ENCODE measurements at places on chromosomes 1 and 21. TPM values are rescaled to one million over a fixed set of nuclear protein-coding genes. Genes with fewer than 3 reads are reported as not detected.

Gene RNU1-4
- not detected for polyA plus RNA-seq

Gene RIMKLA
- 0.73 TPM for polyA plus RNA-seq

Gene KCNH1
- 0.26 TPM for polyA plus RNA-seq

Gene FCER1A
- 0.92 TPM for polyA plus RNA-seq

Gene FMO5
- 8.2 TPM for polyA plus RNA-seq

Gene PLEKHN1
- polyA plus RNA-seq, result 0.20 TPM

Gene UMODL1
- 0.45 TPM for polyA plus RNA-seq

Gene SDC3
- 22.0 TPM for polyA plus RNA-seq

GRCh38 chr1:177981200-177981599 lies 11.3 kb upstream of the SEC16B start:
- no peak for DNase-seq

GRCh38 chr21:42466700-42467099 lies 29.3 kb downstream of the RSPH1 start:
- no peak for DNase-seq

- DNase-seq, result no peak
Observed at GRCh38 chr1:248416226-248416625, 13.4 kb downstream of the OR2T1 start.

- no peak for DNase-seq
Observed at GRCh38 chr1:3483801-3484444, 29.5 kb downstream of the ARHGEF16 start.

DNA sequence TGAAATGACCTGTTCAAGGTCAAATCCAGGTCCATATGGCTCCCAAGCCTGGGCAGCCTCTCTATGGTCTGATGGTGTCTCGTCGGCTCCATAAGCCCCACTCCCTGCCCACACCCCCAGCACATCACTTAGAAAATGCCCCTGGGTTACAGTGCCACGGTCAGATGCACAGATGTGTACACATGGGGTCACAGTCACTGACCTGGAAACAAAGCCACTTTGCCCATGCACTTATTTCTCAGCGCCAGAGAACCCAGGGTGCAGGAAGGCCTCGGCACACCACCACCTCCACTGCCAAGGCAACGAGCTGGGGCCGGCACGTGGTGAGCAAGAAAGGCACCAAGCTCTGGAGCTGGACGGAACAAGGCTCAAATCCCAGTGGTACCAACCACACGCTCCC lies 24.7 kb downstream of the IFFO2 start:
- no peak for DNase-seq

DNA sequence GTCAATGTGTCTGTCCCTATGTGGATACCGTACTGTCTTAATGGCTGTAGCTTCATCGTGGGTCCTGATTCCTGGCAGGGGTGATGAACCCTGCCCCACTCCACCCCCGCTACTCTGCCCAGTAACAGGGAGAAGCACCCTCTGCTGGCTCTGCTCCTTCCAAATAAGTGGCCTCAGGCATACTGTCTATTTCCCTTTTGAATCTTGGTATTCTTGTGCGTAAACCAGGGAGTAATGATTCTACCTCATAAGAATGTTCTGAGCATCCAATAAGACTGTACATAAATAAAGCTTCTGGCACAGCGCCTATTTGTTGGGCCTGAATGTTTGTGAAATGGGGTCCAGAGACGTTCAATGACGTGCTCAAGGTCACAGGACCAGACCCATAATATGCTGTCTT lies 35.2 kb upstream of the CTPS1 start:
- DNase-seq, result no peak

- no peak for DNase-seq
Observed at GRCh38 chr1:157597959-157598667, at the start of gene FCRL4. Gene FCRL4, minus strand, starts transcription at chr1:157598085. Its CDS starts 141 bp downstream, at chr1:157597944.

DNA sequence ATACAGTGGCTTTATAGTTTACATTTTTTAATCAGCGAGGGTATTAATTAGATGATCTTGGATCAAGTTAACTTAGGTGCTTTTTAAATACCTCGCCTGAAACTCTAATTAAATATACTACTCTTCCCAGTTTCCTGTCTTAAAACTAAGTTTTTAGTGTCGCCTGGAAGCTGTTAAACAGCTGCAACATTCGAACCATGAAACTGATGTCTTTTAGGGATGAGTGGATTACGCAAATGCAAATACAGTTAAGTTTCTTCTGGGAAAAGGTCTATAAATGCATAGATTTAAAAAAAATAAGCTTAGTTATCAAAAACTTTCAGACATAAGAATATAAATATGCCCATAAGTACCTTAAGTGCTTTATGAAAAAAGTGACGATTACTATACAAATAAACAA lies 228.3 kb downstream of the PTPRC start:
- no peak for DNase-seq

DNA sequence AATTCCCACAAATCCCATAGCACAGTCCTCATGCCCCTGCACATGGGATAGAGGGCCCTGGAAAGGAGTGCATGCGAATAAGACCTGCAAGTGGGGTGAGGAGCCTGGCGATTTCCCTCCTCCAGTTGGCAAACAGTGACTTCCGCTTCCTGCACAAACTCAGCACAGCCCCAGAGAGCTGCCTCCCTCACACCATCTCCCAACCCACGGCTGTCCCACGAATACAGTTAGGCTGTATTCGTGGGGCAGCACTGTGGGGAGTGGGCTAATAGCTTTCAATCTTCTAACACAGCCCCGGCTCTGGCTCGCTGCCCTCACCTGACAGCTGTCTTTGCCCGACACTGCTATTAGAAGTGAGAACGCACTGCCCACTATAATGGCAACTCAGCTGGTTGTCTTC lies 28.2 kb upstream of the CNTN2 start:
- no peak for DNase-seq

Data from renal cortex interstitium (tissue), 15 donors.